CD8-positive, alpha-beta memory T cell (primary cell): ENCODE measurements at places on chromosomes 7 and 10.
A peak's percentile ranks its signal among the peaks of the same experiment; 100 is the strongest.

GRCh38 chr10:97336446-97336845, 1.9 kb upstream of the FRAT2 start:
- DNase-seq = no peak

DNA sequence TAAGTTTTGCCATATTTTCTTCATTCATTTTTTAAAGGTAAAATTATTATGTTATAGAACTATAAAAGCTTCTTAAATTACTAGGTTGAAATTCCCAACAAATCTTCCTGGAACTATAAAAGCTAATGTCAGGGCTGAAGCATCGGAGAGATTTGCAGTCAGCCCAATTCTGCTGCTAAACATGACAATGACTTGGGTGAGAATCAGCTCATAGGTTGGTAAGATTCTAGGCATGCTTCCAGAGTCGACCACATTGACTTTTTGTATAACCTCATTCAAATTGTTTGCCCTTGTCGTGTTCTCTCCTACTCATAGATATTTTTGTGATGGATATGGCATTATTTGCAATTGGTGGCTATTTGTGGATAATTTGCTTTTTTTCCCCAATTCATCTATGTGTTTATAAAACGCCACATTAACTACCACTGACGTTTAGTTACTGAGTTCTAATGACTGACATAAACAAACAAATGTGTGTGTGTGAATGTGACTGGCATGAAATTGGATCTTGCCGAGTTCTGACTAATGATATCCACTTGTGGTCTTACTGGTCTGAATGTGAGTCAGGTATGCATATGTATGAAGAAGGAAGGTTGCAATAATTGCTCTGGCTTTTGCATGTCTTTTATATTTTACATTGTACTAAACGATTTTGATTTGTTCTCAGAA, 579.8 kb downstream of the PARD3 start:
- no peak for DNase-seq

DNA sequence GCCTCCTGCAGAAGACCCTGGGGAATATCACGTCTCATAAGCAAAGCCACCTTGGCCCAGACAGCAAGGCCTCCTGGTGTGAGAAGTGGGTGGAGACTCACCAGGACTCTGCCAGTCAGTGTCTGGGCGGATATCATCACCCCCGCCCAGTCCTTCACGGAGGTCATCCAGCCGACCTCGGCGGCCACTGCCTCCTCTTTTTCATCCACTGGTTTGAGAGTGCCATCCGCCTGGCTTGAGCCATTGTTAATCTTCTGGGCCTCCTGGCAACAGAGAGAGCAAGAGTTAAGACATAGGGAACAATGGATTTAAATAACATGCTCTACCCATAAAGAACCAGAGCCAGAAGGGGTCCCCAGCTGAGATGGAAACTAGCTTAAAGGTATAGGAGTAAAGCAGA, 233.8 kb downstream of the KCNMA1 start:
- DNase-seq = no peak

DNA sequence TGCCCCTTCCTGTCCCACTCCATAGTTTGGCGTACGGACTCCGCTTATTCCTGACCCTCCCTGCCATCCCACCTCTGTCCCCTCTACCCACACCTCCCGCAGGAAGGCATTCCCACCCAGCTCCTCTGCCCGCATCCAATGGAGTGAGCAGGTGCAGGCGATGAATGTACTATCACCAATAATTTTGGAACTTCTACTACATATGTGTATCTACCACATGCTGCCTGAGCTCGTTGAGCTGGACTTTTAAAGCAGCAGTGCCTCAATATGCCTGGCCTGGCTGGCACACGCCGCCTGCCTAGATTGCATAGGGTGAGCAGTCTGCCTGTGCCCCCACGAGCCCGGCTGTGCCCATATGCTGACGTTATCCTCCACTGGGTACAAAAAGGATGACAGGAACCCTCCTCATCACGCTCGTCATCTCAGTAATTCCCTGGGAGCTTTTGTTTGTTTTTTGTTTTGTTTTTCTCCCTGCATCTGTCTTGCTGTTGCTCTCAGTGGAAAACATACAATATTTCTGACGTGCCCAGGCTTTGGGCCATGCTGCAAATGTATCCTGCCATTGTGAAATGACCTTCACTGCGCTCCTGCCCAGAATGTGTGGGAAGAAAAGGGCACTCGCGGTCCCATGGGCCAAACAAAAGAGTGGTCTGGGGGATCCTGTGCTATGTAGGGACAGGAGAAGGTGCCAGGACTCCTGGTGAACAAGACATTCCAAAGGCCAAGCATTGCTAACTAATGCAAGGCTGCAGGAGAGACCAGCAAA, 302.8 kb downstream of the PTPRN2 start:
- DNase-seq = no peak

DNA sequence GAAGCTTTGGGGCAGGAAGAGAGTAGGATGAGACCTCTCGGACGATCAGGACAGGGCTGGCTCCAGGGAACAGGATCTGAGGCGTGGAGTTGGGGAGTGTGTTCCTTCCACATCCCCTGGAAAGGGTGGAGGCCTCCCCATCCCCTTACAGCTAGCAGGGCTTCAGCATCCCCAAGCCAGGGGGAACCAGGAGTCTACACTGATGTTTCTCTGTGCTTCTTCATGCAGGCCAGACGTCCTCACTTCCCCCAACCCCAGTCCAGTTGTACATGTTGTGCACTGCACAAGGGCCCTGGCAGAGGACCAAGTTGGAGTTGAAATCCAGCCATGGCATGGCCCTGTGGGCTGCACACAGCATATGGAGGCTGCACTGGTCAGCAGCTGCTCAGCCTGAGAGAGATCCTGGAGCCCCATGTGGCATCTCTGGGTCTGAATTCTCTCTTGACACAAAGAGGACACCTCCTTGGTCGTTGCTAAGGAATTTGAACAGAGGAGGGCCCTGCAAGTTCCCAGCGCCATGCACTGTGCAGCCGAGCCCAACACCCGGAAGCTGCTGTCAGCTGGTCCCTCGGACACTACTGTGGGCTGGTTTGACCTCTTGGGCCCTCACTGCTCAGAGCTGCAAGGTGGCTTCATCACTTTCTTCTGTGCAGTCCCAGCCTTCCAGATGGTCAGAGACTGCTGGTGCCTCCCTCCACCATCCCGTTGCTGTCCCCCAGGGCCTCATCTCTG, 181.1 kb downstream of the DNAJB6 start:
- no peak for DNase-seq

- DNase-seq = no peak
Measured at GRCh38 chr7:31933481-31933880, 136.7 kb downstream of the PDE1C start.

DNA sequence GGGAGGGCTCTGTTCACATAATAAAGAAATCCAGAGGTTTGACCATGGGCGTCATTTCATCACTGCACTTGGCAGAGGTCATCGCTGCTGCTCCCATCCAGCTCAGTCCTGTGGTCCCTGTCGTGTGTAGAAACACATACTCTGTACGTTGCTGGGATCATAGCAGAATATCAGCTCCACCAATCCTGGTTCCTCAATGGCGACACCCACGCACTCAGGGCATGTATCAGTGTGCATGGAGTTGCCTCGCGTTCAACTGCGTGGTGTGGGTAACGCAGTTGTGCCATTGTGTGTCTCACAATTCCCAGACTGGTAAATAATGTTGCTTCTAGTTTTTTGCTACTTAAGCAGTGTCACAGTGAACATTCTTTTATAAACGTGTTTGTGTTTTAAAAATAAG, 111.1 kb downstream of the LHPP start:
- no peak for DNase-seq

DNA sequence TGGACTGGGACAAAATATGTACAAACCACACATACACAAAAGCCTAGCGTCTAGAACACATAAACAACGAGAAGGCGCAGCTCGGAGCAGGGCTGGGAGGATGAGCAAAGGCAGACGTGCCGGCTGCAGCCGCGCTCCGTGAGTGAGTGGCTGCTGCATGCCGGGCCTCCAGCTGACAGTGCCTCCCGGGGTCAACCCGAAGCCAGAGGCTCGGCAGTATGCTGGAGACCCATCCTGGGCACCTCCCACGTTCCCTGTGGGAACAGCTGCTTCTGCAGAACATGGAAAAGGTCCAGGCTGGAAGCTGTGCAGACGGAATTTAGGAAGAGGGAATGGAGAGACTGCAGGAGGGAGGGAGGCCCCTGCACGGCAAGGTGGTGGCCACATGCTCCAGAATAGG, 3.6 kb upstream of the GPR146 start:
- DNase-seq = no peak

- DNase-seq = peak; percentile 66
Measured at GRCh38 chr7:75642810-75643486, 95.8 kb downstream of the HIP1 start.

DNA sequence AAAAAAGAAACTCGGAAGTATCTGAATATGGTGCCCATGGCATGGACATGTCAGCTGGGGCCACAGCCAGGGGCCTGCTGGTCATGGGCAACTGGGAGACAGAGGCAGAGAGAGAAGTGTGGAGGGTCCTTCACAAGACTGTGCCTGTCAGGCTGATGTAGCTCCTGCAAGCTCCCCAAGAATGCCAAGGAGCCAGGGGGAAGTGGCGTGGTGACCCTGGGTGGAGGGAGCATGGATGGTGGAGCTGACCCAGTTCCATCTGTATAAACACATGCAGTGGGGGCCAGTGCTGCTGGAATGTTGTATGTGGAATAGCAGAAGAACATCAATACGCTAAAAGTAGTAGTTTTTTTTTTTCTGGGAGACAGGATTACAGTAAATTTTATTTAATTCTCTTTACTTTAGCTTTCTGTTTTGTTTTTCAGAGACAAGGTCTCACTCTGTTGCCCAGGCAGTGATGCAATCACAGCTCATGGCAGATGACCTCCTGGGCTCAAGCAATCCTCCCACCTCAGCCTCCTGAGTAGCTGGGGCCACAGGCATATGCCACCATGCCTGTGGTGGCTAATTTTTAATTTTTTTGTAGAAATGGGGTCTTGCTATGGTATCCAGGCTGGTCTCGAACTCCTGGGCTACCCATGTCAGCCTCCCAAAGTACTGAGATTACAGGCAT, 10.5 kb upstream of the ZMIZ2 start:
- no peak for DNase-seq

DNA sequence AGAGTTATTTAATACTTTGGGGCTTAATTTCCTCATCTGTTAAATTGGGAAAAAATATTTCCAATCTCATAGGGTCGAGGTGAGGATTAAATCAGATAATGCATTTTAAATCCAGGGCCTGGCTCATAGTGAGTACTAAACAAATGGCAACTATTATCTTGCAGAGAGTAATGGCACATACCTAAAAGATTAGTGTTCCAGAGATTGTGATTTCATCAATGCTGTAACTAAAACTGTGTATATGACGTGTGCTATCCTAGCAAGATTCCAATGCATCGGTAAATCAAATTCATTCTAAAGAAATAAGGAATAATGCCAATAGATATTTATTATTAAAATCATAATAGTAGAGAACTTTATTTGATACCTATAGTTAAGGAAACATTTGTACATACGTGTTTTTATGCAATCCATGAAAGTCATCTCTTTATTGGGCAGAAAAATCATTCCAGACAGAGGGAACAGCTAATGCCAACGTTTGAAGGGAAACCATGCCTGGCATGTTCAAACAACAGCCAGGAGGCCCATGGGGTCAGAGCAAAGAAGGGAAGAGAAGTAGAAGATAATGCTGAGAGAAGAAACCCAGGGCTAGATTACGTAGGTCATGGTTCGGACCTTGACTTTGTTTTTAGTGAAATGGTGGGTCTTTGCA, 174.8 kb upstream of the AGR3 start:
- no peak for DNase-seq

GRCh38 chr7:90669492-90669891, 73.4 kb downstream of the CDK14 start:
- no peak for DNase-seq

DNA sequence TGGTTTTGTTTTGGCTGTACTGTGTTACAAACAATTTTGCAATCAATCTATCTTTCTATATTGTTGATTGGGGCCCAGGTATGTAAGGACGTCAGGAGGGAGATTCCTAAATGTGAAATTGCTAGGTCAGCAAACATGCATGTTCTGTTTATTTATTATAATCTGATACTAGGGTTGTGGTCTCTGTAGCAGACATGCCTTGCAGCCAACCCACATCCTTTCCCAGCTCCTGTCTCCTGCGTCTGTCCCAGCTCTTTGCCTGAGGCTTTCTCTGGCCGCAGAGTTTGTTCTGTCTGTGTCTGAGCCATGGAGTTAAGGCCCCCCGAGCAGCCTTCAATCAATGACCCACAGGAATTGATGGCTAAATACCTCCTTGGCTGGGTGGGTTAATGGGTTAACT, 124.0 kb upstream of the ZEB1 start:
- no peak for DNase-seq

- no peak for DNase-seq
Measured at GRCh38 chr7:22647451-22648257, 79.3 kb upstream of the IL6 start.

GRCh38 chr10:79286318-79286951, 60.8 kb upstream of the PPIF start:
- peak; percentile 63 for DNase-seq

DNA sequence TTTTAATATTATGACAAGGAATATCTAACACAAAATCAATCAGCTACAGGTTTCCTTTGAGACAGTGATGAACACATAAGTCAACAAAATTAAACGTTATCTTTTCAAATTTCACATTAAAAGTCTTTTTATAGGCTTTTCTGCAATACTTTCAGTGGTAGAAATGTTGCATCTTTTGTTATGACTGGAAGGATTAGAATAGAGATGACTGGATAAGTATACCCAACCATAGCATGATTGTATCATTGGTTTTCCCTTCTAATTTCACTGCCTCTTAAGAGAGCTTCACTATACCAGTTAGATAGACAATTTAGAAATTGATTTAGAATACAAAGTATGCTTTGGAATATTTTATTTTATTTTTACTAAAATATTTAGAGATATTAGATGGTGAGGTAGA, 273.9 kb downstream of the PHF14 start:
- no peak for DNase-seq

GRCh38 chr10:92024700-92025099, 101.1 kb downstream of the BTAF1 start:
- DNase-seq = no peak

- no peak for DNase-seq
Measured at GRCh38 chr10:6423004-6423403, 157.1 kb downstream of the PRKCQ start.

- DNase-seq = no peak
Measured at GRCh38 chr10:24434961-24435360, 226.0 kb downstream of the KIAA1217 start.

GRCh38 chr10:74743401-74743800, 83.0 kb upstream of the KAT6B start:
- no peak for DNase-seq

- DNase-seq = no peak
Measured at GRCh38 chr7:108598153-108598552, 28.5 kb downstream of the DNAJB9 start.

- no peak for DNase-seq
Measured at GRCh38 chr10:5423771-5424170, 11.4 kb downstream of the NET1 start.

DNA sequence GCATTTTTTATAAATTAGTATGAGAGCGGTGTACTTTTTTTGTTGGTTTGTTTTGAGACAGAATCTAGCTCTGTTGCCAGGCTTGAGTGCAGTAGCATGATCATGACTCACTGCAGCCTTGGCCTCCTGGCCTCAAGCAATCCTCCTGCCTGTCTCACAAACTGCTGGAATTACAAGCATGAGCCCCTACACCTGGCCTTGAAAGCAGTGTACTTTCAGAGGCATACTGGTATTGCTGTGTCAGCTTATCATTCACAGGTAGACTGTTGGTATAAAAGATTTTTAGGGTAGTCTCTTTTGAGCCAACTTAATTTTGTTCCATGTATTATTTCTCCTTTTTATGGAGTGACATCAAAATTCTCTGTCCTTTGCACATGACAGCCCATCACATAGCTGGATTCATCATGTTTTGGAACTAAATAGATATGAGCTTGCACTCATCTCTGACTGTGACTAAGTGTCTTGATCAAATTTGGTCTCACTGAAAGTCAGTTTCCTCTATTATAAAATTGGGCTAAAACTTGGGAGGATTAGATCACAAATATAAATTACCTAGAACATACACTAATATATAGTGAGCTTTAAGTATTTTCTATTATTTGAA, 12.4 kb downstream of the GNAT3 start:
- DNase-seq = no peak
